Activated naive CD8-positive, alpha-beta T cell treated with anti-CD3 and anti-CD28 coated beads, Interleukin-2, amount 50 U/mL, for 16 hours (primary cell): ENCODE measurements at places on chromosomes 1 and 21.

DNA sequence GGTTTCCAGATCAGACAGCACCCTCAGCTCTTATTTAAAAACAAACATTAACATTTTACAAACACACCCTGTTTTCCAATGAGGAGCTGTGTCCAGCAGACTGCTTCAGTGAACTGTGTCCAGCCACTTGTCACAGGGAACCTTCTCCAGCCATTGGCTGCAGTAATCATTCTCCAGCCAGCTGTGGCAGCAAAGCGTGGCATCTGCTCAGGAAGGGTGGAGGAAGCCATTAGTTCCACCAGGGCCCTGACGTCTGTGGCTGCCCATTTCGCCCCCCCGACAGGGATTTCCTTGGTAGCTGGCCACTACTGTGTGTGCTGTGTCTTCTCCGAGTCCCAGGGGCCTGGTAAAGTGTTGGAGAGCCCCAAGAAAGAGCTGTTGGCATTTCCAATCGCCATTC is 62.9 kb upstream of the SELENON start:
- no peak for DNase-seq

DNA sequence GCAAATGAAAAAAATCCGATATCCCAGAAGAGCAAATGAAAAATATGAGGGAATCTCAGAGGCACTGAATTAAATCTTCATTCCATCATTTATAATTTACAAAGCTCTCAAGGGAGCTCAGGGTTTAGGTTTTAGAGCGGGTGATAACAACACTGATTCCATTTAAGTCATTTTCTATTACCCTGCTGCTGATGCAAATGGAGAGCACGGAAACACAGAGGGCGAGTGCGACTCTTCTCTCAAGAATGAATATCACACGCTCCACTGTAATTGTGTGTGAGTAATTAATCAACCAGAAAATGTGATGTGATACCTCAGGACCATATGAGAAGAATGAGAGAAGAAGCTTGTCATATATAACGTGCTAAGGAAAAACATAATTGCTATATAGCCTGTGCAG is 22.7 kb downstream of the CHML start:
- no peak for DNase-seq

DNA sequence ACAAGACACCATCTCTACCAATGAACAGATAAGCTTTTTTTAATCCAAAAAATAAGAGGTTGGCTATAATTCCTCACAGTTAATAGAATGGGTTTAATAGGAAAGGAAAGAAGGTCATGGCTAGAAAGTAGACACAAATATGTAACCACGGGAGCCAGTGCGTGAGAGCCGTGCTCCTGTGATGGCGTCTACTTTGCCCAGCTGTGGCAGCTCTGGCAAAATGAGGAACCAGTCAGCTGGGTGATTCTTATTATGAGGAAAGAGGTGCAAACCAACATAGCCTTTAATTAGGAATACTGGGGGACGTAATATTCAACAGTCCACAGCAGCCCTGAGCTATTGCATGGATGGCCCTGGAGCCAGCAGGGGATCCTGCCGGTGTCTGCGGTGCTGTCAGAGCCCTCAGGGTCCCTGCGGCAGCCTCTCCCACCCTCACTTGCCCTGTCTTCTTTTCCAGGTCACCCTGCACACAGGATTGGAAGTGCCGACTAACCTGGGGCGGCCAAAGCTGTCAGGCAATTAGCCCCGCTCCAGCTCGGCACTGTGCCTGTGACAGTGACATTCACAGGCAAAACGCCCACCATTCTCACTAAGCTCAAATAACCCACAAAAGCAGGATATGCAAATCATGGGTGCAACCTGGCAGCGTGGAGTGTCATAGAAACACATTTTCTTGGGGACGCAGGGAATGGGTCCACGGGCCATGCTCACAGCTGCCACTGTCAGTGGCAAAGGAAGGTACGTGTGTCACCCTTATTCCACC is 25.9 kb upstream of the GNPAT start:
- no peak for DNase-seq

DNA sequence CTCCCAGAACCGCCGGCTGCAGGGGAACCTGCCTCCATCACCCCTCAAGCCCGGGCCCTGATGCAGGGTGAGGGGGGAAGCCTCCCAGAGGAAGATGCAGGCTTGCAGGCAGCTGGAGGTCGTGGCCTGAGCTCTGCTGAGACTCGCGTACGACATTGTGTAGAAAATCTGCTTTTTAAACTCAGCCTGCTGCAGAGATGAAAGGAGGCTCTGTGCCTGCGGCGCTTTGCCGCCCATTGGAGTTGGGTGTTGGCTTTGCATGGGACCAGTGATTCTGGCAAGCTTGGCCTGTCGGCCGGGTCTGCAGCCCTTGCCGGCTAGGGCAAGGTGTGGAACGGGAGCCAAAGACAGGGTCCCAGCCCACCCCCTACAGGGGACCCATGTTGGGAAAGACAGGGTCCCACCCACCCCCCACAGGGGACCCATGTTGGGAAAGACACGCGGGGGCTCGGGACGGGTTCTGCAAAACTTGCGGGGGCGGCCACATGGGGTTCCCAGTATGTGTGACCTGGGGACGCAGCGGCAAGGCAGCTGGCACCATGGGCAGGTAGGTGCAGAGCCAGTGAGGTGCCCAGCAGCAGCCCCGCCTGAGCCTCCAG is 55.6 kb downstream of the SLX9 start:
- DNase-seq: no peak

DNA sequence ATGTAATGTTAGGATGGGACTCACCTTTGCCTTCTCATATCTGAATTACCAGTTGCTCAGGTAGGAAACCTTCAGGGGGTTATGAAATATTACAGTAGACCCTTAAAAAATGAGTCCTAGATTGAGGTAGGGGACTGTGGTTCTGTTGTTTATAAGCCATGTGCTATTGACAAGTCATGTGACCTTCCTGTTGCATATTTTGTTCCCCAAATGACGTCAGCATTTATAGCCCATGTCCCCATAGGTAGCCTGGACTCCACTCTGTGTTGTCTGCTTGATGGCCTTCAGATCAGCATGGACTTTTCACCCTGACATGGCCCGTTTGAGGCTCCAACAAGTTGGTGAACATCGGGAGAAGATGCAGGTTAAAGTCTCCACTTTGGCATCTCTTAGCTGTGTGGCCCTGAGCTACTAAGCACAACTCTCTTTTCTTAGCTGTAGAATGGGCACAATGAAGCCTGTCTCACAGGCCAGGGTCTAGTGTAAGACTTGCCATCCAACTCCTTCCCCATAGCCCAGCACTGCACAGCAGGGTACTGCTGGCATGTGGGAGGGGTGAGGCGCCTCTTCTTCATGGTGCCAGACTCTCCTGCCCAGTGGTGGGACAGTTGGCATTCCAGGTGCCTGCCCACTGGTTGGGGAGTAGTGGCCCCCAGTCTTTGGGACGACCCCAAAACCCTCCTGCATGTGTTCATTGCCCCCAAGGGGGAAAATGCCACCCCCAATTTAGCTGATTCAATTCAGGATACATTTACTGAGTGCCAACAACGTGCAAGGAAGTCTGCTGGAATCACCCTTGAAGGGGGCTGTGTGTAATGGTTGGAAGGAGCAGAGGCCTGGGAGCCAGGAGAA is 36.1 kb upstream of the TTC22 start:
- no peak for DNase-seq

DNA sequence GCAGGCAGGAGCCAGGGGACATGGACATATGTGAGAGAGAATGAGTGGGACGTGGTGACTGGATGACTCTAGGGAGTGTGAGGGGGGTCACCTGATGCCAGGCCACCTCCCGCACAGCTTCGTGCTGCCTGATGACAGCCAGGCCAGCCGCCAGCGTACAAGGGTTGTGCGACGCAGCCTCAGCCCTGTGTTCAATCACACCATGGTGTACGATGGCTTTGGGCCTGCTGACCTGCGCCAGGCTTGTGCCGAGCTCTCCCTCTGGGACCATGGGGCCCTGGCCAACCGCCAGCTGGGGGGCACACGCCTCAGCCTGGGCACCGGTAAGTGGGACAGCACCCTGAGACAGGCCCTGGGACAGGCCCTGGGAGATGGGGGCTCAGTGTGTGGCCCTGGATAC is 11.3 kb downstream of the SYTL1 start:
- no peak for DNase-seq

DNA sequence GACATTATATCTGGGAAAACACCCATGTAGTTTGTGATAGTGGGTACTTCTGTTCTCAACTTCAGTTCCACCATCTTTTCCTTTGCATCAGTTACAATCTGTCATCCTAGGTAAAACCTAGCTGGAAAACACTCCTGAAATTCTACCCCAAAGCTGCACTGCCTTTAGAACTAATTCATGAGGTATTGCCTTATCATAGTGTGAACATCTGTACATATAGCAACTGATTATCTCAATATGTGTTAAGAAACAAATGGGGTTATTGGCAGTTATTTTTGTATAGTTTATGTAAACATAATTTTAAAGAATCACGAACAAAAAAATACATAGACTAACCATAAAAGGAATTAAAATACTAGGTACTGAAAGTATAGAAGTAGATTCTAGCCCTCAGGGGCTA is 6.4 kb upstream of the NEK7 start:
- DNase-seq: no peak

GRCh38 chr1:182779530-182779929 is 10.0 kb upstream of the NPL start:
- DNase-seq: no peak

DNA sequence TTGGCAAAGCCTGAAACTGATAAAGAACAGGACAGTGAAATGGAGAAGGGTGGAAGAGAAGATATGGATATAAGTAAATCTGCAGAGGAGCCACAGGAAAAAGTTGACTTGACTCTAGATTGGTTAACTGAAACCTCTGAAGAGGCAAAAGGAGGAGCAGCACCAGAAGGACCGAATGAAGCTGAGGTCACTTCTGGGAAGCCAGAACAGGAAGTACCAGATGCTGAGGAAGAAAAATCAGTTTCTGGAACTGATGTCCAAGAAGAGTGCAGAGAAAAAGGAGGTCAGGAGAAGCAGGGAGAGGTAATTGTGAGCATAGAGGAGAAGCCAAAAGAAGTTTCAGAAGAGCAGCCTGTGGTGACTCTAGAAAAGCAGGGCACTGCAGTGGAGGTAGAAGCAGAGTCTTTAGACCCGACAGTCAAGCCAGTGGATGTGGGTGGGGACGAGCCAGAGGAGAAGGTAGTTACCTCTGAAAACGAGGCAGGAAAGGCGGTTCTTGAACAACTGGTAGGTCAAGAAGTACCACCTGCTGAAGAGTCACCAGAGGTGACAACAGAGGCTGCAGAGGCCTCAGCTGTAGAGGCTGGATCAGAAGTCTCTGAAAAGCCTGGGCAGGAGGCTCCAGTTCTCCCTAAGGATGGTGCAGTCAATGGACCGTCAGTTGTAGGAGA is 16.3 kb downstream of the CCDC17 start:
- no peak for DNase-seq

DNA sequence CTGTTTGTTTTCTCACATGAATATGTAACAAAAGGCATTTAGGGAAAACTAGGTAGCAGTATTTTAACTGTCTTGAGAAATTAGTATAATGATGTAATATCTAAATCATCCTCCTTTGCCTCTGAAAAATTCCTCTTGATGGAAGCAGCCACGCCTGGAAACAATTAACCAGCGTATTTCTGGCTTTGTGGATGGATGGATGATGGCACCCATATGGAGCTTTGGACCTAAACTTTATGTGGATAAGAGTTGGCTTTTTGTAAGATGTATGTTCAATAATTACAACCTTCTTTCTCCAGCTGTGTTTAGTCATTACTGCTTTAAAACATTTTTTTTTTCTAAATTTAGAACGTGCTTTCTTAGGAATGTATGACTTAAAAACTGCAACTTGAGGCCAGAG is 12.7 kb downstream of the CDCA8 start:
- DNase-seq: no peak

- no peak for DNase-seq
Measured at GRCh38 chr1:8009043-8010002, 16.8 kb downstream of the ERRFI1 start.

DNA sequence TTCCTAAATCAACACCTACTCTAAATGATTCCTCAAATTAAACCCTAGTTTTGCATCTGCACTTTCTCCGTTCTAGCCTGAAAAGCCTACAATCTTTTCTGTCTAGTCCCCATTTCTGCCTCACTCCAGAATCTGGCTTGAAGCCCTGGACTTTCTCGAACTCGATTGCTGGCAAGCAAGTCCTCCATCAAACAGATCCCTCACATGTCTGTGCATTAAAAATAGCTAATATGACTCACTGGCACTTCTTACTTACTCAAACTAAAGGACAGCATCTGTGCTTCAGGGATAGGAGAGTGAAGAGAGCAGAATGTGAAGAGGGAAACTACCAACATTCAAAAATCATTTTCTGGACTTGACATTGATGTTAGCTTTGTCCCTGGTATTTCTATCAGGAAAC is 51.8 kb upstream of the CXADR start:
- no peak for DNase-seq

DNA sequence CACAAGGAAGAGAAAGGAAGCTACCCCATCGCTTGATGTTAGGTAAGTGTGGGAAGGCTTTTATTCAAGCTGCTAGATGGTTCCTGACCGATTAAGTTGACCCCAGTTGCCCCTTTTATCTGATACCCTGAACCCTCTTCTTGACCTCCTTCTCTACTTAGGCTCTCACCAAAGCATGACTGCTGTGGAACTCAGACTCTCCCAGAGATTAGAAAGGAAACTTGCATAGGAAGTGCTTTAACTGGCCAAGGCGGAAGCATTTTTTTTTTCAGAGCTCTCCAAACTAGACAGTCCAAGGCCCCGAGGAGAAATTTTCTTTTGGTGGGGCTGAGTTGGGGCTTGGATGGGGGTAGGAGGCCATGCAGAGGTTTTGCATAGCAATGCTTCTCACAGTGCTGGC is 101.3 kb upstream of the USP24 start:
- no peak for DNase-seq

DNA sequence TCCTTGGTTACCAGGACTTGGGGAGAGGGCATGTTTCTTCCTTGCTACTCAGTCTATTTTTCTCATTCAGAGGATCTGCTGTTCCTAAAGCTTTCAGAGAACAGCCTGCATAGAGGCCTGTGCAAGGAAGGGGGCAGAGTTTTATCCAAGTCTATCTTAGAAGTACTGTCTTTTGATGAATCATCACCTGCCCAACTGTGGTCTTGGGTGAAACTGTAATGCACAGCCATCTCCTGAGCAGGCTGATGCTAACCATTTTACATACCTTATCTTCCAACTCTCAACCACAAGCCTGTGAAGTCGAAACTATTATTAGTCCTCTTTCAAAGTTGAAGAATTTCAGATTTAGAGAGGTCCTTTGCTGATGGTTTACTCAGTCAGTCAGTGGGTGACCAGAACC is 368.0 kb downstream of the HHAT start:
- no peak for DNase-seq
